Putamen (tissue), 1 donor: ENCODE measurements at places on chromosomes 4 and X.

DNA sequence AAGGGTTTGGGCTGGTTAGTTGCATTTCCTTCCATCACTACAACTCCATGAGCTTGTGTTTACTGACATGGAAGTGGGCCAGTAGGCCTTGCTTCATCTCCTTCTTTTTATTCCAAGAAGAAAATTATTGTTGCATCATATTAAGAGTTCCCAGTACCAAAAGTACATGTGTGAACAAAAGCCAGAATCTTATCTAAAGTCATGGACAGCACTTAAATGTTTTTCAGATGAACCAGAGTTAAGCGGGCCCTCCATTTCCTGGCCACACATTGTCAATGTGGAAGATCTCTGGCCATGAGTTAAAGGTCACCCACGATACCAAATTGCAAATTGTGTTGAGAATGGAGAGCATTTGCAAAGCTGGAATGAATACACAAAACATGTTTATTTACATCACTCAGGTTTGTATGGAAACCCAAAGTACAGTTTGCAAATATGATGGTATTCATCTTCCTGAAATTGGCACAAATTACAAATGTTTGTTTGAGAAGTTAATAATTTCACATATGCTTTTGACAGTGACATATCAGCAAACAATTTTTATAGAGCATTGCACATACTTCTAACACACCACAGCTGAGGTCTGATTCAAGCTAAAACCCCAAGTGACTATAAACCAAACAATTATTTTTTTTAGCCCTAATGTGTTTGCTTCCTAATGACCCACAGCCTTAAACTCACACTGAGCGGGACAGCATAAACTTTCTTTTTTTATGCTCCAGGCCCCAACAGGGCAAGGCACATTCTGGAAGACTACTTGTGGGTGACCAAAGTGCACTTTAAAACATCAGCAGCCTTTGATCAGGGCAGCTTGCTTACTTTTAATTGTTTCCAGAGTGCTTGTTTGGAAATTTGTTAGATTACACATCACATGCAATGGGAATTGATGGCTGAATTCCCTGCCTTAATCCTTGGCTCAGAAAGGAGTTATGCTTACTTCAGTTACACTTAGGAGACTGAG lies 502.9 kb upstream of the SLIT2 start:
- DNase-seq: no peak

DNA sequence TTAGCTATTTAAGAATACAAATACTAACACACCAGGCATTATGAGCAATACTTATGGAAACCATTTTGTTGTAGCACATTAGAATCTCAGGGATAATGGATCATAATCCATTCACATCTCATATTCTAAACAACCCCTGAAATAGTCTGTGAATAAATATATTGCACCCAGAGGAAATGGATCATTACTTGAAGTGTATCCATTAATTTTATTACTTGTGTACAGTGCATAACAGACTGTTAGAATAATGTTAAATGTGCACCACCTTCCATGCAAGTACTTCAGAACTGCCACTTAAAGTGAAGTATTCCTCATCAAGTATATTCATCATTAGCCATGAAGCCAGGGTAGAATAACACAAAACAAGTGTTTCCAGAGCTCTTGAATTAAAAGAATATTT lies 715.5 kb downstream of the DMD start:
- no peak for DNase-seq

GRCh38 chrX:125782184-125782583 lies 383.9 kb downstream of the DCAF12L2 start:
- no peak for DNase-seq

GRCh38 chrX:108268434-108269080 lies 169.7 kb downstream of the COL4A6 start:
- no peak for DNase-seq

- DNase-seq: no peak
These were observed 54.2 kb upstream of the MGST2 start for GRCh38 chr4:139611391-139611790.

GRCh38 chr4:35970366-35970960 lies 273.9 kb downstream of the ARAP2 start:
- no peak for DNase-seq

- DNase-seq: peak; percentile 72
These were observed 21.4 kb upstream of the AFAP1 start for GRCh38 chr4:7960790-7961655.

GRCh38 chrX:110146521-110146920 lies 143.6 kb downstream of the TMEM164 start:
- peak; percentile 21 for DNase-seq

- DNase-seq: no peak
These were observed 289.2 kb downstream of the LDB2 start for GRCh38 chr4:16609170-16609758.

DNA sequence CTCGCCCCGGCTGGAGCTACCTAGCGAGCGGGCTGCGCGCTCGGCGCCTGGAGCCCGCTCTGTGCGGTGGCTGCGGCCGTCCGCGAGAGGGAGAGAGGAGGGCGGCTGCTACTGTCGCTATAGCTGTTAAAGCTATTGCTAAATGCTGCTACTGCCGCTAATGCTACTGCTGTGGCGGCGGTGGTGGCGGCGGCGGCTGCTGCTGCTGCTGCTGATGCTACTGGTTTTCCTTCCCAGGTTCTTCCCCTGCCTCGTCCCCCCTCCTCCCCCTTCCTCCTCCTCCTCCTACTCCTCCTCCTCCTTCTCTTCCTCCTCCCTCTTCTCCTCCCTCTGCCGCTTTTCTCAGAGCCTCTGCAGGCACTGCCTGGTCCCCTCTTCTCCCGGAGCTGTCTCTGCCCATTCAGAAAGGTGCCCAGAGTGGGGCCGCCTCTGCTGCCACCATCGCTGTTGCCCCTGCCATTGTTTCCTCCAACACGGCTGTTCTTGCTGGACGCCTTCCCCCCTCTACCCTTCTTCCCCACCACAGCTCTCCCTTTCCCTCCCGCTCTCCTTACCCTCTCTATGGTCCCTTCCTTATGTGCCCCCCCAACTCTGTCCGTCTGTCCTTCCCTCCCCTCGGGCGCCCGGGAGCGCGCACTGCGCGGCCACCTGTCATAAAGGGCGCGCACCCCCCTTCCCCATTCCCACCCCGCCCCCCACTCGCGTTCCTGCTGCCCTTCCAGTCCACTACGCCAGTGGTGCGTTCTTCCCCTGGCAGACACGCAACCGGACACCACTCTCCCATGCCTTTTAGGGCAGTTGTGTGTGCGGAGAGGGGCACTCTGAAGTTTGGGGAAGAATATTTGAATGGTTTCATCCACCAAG lies at the start of gene NEXMIF:
TSS of gene NEXMIF (minus strand) at position 228 of the 864 bp plus-strand sequence.
- DNase-seq: peak; percentile 27

DNA sequence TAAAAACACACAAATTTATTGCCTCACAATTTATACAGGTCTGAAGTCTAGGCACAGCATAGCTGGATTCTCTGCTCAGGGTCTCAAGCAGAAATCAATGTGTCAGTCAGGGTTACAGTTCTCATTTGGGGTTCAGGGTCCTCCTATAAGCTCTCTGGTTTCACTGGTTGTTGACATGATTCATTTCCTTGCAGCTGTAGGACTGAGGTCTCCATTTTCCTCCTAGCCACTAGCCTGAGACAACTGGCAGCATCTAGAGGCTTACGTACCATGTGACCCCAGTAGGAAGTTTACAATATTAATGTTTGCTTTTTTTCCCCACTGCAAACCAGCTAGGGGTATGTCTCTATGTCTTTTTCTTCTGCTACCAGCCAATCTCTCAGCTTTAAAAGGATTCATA lies 102.5 kb downstream of the CPEB2 start:
- DNase-seq: no peak

DNA sequence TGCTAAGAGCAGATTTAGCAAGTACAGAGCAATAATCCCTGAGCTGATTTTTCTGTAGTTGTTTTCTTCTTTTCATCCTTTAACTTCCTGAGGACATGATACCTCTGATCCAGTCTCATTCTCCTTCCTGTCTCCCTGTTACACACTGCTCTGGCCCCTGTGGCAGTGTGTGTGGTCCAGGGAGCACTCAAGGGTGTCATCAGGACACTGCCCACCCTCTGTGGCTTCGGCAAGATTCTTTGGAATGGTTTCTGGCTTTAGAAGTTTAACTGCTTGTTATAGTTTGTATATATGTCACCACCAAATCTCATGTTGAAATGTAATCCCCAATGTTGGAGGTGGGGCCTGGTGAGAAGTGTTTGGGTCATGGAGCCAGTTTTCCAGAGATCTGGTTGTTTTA lies 637.3 kb downstream of the BCOR start:
- no peak for DNase-seq

GRCh38 chrX:15930585-15930984 lies 76.0 kb upstream of the AP1S2 start:
- no peak for DNase-seq

GRCh38 chr4:114088481-114088880 lies 109.0 kb upstream of the ARSJ start:
- DNase-seq: no peak
